ENCODE measurements at places on chromosomes 5 and 9.

DNA sequence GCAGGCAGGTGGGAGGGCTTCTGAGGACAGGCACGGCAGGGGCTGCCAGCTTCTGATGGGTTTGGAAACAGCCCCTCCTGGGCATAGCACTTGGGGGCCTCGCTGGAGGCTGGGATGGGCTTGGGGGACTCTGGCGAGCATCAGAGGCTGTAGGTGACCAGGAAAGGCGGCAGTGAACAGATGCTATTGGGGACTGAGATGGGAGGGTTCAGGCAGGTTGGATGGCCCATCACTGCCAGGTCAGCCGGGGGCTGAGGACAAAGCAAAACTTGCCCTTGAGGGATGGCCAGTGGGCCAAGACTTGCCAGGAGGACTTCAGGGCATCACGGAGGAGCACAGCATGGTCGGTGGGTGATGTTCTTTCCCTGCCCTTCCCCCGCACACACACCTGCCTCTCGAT lies 6.7 kb downstream of the AIF1L start:
- no peak for DNase-seq

- no peak for DNase-seq
Observed at GRCh38 chr5:32388432-32389129, 56.0 kb downstream of the ZFR start.

DNA sequence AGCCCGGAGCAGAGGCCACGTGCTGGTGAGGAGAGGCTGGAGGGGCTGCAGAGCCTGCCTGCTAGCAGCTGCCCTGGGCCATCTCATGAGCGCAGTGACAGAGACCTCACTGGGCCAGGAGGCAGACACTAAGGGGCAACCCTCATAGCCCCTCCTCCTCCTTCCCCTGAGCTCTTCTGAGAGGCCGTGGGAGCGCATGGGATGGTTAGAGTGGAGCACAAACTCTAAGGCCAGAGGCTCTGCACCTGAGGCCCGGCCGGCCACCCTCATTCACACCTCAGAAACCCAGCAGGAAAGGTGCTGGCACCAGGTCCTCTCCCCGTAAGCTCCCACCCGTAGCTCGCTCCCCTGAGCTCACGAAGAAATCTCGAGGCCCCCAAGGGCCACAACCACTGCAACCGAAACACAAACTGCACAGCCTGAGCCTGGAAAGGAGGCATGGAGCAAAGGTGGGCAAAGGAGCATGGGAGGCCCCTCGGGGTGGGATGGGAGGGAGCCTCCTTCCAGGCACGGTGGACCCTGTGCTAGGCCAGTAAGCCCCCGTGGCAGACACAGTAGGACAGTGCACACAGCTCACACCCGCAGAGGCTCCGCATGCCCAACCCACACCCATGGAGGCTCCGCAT lies 17.7 kb downstream of the CAMSAP1 start:
- DNase-seq = no peak

GRCh38 chr5:158642879-158643278 lies 456.8 kb downstream of the EBF1 start:
- no peak for DNase-seq

DNA sequence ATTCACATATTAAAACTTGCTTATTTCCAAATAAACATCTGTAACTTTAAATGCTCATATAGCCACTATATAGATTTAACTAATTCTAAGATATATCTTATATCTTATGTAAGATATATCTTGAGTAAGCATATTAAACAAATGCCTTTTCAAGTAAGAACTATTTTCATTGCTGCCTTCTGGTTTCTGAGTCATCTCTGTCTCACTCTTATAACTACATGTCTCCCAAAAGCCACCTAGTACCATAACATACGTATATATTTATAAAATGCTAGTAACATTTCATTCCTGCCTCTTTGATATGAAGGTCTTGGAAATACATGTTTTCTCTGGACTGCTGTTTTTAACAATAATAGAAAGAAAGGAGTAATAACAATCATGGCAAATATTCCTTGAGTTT lies 429.5 kb downstream of the DTWD2 start:
- no peak for DNase-seq

- no peak for DNase-seq
Observed at GRCh38 chr5:141039517-141039916, 11.7 kb upstream of the PCDHB1 start.

DNA sequence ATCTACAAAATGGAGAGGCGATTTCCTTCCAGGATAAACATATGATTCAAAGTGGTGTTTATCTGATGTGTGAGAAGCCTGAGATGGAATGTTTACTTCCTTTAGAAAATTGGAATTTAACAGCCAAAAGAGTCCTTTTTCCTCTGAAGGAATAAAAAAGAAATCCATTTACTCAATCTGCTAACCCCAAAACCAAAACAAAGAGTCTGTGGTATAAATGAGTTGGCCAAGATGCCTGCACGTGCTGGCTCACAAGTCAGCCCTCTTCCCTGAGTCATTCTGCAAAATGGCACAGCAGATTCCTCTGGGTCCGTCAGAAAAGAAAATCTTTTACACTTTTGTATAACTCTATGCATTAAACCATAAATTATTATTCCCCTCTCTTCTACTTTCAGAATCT lies 60.8 kb downstream of the EBF1 start:
- no peak for DNase-seq

- no peak for DNase-seq
Observed at GRCh38 chr9:20948703-20949102, 82.7 kb downstream of the HACD4 start.

GRCh38 chr9:91770229-91770628 lies 179.8 kb downstream of the ROR2 start:
- DNase-seq = no peak

GRCh38 chr5:81749561-81750307 lies 1.2 kb downstream of the SSBP2 start:
- peak; percentile 18 for DNase-seq

DNA sequence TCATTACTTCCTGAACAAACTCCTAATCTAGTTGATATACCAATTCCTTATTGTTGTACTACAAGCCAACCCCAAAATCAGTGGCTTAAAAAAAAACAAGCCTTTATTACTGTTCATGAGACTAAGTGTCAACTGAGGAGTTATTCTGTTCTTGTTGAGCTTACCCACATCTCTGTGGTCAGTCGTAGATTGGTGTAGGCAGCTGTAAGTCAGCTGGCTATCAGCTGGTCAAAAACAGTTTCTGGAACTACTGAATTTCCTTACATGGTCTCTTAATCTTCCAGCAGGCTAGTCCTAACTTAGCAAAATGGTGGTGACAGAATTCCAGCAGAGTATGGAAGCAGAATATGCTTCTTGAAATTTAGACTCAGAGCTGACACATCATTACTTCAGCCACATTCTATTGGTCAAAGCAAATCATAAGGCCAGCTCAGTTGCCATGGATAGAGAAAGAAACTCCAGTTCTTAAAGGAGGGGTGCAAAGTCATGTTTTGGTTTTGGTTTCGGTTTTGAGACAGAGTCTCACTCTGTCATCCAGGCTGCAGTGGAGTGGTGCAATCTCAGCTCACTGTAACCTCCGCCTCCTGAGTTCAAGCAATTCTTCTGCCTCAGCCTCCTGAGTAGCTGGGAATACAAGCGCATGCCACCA lies 386.1 kb upstream of the MPDZ start:
- no peak for DNase-seq

DNA sequence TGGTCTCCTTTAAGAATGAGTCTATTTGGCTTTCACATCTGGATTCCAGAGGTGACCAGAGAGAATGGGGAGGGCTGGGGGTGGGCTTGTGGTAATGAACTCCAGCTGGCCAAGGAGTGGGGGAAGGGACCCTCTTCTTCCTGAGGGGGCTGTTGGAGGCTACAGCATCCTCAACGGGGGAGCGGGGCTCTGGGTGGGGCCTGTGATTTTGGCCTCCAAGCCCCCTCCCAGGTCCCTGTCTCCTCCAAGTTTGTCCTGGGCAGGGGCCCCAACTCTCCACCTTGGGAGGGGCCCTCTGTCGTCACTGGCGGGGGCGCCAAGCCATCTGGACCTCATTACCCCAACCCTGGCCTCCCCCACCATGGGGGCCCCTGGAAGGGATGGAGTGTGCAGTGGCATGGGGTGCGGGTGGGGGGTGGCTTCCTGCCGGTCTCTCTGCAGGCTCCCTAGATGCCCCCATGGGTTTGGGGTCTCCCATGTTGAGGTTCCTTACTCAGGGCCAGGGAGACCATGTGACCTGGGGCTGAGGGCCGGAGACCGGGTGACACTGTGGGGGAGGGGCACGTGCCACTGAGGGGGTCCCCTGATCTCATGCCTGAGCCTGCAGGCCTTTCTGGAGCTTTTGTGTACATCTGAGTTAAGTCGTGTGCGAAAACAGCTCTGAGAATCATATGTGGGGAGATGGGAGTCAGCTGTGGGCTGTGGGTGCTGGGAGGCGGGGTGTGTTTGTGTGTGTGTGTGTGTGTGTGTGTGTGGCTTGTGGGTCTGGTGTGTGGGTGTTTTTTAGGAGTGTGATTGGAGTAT lies 32.4 kb downstream of the GOLGA2 start:
- no peak for DNase-seq

GRCh38 chr9:130629443-130630070 lies 34.8 kb upstream of the PRDM12 start:
- no peak for DNase-seq

GRCh38 chr5:72557167-72558045 lies 50.2 kb upstream of the ZNF366 start:
- no peak for DNase-seq

- DNase-seq = no peak
Observed at GRCh38 chr5:123514615-123515355, 2.8 kb downstream of the CSNK1G3 start.

DNA sequence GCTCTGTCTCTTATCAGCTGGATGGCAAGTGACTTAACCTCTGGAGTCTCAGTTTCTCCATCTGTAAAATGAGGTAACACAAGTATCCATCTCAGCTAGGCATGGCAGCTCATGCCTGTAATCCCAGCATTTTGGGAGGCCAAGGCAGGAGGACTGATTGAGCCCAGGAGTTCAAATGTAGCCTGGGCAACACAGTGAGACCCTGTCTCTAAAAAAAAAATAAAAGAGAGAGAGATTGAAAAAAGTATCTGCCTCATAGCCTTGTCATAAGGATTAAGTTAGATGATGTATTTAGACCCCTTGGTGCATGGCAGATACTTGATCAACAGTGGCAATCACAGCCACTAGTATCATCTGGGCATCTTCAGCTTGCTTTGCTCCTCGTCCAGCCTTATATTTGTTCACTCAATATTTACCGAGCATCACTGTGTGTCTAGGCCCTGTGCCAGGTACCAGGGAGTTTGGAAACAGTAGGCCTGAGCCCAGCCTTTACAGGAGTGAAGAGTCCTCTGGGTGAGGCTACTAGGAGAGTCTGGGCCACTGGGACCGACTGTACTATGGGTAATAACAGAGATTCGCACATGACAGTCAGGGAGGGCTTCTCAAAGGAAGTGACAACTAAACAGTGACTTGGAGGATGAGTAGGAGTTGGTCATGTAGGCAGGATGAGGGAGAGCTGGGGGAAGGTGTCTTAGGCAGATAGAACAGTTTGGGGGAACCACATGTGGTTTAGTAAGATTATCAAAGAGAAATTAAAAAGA lies 34.2 kb downstream of the CORO2A start:
- DNase-seq = no peak

DNA sequence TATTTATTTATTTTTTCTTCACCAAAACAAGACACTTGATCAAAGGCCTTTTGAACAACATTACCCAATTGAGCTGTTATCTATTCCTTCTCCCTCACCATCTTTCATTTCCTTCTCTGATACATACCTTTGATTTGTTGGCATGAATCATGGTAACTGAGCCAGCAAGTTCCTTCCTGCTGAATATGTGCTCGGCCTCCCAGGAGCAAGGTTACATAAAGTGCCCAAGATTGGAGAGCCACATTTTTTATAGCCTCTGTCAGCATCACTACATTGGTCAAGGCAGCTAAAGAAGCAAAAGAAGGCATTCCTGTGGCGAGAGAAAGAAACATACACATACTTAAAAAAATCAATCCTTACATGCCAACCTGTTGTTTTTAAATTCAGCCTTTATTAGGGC lies 369.6 kb downstream of the CYLC2 start:
- no peak for DNase-seq

GRCh38 chr5:121962347-121962670 lies 534 bp downstream of the SRFBP1 start:
- DNase-seq = no peak

DNA sequence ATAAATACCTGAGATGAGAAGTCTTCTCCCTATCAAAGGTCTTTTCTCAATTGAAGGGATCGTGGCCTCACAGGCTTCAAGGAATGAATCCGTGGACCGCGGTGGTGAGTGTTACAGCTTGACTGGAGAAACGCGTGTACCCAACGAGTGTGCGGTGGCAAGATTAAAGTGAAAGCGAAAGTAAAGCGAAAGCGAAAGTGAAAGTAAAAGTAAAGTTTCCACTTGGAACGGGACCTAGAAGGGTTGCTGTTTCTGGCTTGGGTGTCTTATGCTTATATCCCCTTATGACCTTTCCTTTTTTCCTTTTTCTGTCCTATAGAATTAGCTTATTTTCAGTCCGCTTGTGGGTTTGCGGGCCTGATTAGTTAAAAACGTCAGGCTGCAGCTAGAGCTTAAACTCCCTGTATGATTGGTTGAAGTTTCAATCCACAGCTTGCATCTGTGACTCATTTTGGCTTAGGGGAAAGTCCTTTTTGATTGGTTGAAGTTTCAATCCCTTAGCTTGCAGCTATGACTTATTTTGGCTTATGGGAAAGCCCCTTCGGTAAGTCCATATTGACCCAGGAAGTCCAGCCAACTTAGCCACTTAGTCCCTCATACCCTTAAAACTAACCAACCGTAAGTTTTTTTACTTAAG lies 924.3 kb upstream of the CDH10 start:
- DNase-seq = no peak

GRCh38 chr9:90720621-90721265 lies 78.1 kb upstream of the DIRAS2 start:
- DNase-seq = no peak

GRCh38 chr9:92633614-92634278 lies 36.2 kb downstream of the IPPK start:
- no peak for DNase-seq

- DNase-seq = no peak
Observed at GRCh38 chr5:97842687-97843086, 659.6 kb upstream of the RIOK2 start.

GRCh38 chr5:135568246-135568645 lies 10.5 kb downstream of the CXCL14 start:
- no peak for DNase-seq
